ENCODE measurements at places on chromosomes 7 and 10. TPM values are rescaled to one million over a fixed set of nuclear protein-coding genes. Genes with fewer than 3 reads are reported as not detected.
A peak's percentile ranks its signal among the peaks of the same experiment; 100 is the strongest.

DNA sequence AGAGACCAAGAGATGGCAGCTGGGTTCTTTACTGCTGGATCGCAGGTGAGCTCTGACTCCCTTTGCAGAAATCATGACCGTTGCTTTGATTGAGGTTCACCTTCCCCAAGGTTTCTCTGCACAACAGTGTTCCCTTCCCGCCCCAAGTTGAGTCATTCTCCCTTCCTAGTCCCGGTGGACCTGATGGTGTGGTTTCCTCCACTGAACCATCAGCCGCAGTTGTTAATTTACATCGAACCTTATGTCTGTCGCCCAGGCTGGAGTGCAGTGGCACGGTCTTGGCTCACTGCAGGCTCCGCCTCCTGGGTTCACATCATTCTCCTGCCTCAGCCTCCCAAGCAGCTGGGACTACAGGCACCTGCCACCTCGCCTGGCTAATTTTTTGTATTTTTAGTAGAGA is 5.8 kb downstream of the ZSCAN25 start:
- DNase-seq: no peak

GRCh38 chr7:132455378-132455777 is 120.9 kb downstream of the PLXNA4 start:
- DNase-seq: no peak

Gene IKZF1
- total RNA-seq: 0.11 TPM

Gene DENND11
- total RNA-seq: 23.5 TPM

Gene AKR1C4
- not detected for total RNA-seq

DNA sequence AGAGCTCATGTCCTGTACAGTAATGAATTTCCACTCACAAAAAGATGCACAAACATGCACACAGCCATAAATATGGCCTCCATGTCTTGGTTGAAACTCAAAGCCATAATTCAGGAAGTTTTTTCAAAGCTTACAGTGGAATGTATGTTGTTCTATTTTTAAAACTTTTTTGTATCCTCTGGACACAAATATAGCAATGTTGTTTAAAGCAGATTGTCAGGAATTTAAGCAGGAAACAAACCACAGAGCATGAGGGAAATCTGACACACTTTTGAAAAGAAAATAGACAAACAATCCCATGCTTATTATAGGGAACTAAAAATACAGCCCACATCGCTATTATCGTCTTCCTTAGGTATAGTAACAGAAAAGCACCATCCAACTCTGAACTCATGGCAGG is 21.5 kb downstream of the LRRN3 start:
- DNase-seq: no peak

DNA sequence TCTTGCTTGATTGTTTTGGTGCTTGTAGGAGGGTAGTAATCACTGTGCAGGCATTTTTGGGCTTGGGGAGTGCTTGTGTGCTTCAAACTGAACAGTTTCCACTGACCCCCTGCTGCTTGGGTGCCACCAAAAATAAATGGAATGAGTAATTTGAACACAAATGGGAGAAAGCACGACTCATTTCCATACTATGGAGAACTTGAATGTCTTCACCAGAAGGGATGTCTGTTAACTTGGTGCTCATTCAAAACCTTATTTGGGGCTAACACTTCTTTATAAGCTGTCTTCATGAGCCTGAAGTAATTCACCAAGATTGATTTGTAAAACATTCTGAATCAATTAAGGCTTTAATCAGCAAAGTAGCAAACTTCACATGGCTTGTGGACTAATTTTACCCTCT is 560.3 kb downstream of the SDK1 start:
- no peak for DNase-seq

DNA sequence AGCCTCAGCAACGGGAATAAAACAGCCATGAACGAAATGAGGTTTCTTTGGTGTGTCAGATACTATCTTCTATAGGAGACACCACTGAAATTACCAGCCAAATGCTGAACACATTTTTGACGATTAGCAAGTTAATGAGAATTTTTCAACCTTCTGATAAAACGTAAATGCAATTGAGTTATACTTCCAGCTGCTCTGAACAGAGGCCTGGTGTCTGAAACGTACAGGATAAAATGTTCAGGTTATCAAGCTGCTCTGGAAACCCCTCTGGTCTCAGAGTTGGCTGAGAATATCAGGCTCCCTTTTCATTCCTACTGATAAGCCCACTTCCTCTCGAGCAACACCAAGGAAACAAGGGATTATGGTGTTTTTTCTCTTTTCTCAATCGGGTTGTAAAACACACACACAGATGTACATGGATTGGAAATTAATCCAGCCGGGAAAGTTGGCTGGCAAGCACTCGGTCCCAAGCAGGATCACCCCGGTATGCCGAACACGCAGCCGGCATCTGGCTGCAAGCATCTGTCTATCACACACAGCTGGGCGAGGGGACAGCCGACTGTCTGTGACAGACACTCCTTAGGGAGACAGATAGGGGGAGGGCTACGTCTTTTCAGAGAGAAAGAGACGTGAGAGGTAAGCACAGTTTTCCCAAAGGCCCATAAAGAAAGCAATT is 171.8 kb downstream of the PRKAG2 start:
- DNase-seq: peak; percentile 78

DNA sequence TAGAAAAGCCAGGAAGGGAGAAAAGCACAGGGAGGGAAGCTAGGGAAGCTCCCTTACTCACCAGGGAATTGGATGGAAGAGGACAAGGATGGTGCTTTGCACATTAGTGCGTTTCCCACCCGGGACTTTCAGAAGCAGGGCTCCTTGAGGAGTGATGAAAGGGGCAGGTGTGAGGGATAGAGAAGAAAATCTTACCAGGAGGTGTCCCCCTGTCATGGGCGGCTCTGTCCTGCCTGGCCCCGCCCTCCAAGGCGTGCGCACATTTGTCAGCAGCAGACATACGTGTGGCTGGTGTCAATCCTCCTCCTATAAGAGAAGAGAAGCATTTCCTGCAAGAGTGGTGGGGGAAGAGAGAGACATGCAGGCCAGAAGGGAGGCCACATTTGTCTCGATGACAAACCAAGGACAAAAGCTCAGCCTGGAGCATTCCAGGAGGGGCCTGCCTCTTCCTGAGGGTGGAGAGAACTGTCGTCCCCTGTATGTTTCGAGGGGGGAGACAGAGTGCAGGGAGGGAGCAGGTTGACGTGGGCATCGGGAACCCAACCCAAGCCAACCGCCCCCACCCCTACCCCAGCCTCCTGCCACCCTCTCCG is 47.4 kb upstream of the COMTD1 start:
- DNase-seq: peak; percentile 45

DNA sequence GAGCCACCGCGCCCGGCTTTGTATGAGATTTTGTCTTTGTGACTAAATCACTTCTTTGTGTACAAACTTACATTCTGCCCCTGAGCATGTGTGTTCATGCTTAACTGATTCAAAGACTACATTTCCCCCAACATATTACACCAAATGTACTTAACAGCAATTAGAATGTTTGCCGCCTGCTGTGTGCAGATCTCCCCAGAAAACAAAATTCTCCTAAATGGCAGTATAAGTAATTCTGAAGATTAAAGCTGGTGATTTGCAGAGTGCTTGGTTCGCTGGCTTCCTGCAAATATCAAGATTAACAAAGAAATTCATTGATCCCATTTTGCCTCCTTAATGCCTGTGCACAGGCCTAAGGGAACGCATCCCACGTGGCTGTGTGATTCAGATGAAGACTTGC is 230.3 kb downstream of the GALNT17 start:
- no peak for DNase-seq

DNA sequence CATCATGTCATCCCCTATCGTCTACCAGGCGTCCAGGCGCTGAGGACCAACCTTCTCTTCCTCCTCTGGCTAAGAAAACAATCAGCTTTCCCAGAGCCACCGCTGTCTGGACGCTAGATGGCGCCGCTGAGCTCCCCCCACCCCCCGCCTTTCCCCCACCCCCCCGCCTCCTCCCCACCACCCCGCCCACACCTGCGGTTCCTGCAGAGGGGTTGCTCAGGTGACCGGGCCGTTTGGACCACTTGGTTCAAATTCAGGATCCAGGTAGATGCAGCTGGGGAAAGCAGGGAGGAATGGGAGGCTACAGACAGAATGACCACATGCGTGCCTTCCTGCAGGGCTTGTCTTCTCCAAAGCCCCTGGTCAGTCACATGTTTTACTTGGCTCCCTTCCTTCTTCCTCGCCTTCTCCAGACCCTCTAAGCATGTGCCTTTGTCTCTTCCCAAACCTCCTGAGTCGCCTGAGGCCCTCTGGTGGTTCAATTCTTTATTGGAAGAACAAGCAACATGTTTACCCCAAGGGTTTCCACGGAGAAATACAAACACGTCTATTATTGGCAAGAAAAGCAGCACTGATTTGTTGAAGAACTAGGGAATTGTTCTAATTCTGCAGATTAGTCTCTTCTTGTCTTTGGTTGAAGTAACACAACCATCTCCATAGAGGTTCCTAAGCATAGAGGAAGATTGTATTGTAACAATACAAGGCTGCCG is 24.7 kb downstream of the AOC1 start:
- DNase-seq: peak; percentile 90

GRCh38 chr7:80335511-80336231 is 176.2 kb downstream of the GNAT3 start:
- DNase-seq: peak; percentile 50

GRCh38 chr7:107125475-107125874 is 43.3 kb upstream of the HBP1 start:
- DNase-seq: no peak

GRCh38 chr10:10892290-10892875 is 125.3 kb upstream of the CELF2 start:
- no peak for DNase-seq

Gene CALML3
- not detected for total RNA-seq

Gene MINDY4
- total RNA-seq: 5.2 TPM

DNA sequence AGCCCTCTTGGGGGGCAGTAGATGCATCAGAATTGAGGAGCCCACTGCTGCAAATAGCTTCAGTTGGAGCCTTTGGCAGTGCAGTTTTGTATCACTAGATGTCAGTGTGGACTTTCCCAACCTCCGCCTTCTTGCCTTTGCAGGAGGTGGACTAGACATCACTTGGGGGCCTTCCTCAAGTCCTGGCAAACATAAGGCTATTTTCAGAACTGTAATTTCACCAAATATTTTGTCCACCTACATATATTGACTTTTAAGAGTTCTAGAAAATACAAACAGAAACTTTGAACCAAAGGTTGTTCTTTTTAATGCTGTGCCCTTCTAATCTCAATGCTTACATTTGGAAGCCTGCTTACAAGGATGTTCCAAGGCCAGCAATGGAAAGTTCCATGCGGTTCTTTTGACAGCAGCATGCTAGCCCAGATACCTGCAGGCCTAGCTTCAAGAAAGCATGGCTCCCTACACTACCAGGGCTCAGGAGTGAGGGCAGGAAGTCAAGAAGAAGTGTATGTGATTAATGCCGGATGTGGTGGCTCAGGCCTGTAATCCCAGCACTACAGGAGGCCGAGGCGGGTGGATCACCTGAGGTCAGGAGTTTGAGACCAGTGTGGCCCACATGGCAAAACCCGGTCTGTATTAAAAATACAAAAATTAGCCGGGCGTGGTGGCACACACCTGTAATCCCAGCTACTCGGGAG is 8.0 kb upstream of the ZNRF2 start:
- DNase-seq: peak; percentile 76

GRCh38 chr10:132076578-132077081 is 10.9 kb downstream of the JAKMIP3 start:
- no peak for DNase-seq

DNA sequence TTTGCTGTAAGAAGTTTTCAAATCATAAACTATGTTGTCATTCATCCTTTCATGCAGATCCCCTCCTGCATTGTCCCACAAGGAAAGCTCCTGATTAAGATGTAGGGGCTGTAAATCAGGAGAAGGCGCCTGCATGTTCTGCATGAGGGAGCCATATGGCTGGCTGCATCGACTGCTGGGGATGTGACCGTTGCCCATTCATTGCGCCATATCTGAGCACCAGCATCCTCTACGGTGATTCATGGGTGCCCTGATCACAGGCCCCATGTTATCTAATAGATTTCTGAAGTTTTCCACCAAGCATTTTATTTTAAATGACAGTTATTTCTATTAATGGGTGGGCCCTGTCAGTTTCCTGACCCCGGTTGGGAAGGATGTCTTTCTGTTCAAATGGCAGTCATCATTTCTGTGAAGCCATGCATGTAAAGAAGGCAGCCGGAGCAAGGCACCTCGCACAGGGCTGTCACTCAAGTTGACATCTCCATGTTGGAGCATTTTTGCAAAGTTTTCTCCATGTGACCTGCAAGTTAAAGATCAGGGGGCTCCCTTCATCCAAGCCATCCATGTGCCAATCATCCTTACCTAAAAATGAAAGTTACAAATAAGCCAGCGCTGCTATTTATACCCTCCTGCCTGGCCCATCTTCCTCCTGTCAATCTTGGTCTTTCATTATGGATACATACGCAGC is 128.8 kb downstream of the TEX36 start:
- no peak for DNase-seq

GRCh38 chr7:138350701-138351357 is 109.2 kb upstream of the TRIM24 start:
- DNase-seq: no peak

- no peak for DNase-seq
These were observed 28.1 kb downstream of the OAT start for GRCh38 chr10:124390471-124391187.

GRCh38 chr7:79774150-79774549 is 320.7 kb upstream of the MAGI2 start:
- DNase-seq: no peak

DNA sequence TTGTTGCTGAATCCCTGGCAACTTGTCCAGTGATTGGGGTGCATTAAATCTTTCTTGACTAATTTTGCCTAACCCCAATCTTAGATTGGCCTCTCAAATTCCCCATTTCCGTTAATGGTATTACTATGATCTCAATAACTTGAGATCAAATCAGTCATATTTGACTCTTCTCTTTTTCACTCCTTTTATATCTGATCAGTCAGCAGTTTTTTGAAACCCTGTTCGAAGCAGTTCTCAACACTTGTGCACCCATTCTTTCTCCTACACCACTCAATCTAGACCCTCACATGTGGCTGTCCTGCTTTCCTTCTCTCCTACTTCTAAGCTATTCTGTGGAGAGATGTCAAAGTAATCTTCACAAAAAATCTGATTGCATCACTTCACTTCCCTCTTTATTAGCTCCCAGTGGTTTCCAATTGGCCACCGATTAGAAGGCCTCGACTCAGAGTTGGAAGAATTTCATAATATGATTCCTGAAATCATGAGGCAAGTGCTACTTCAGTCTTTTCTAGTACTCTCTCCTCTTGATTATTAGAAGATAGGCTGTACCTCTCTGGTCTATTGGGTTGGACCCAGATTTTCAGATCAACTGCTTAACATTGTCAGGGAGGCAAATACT is 128.9 kb downstream of the ZNF365 start:
- no peak for DNase-seq

GRCh38 chr7:36870625-36871354 is 146.5 kb upstream of the AOAH start:
- DNase-seq: no peak

Gene LGI1
- total RNA-seq: 20.2 TPM
